ENCODE measurements at places on chromosomes 1 and 21. TPM values are rescaled to one million over a fixed set of nuclear protein-coding genes. Genes with fewer than 3 reads are reported as not detected.

DNA sequence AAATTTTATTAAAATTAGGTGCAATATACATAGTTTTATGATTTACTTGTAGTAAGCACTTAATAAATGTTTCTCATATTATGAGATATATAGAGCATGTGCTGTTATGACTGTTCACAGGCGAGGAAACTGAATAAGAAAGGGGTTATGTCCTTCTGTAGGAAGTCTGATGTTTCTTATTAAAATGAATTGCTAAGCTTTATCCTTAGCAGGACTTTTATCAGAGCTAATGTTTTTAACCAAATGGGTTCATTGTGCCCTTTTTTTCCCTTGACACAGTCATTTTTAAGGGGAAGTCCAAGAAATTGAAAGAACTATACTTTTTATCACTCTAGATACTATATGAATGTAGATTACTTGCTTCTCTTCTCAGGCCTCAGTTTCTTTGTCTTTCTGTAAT, 285.2 kb downstream of the PTPRC start:
- DNase-seq = no peak

- DNase-seq = no peak
Observed at GRCh38 chr1:192151176-192151575, 7.1 kb upstream of the RGS18 start.

The DPT gene
- total RNA-seq = 14.4 TPM

The SELENBP1 gene
- total RNA-seq = 36.2 TPM

The FALEC gene
- not detected for total RNA-seq

- DNase-seq = no peak
Observed at GRCh38 chr1:201488830-201489589, 17.9 kb downstream of the CSRP1 start.

The UBXN11 gene
- total RNA-seq = 7.5 TPM

DNA sequence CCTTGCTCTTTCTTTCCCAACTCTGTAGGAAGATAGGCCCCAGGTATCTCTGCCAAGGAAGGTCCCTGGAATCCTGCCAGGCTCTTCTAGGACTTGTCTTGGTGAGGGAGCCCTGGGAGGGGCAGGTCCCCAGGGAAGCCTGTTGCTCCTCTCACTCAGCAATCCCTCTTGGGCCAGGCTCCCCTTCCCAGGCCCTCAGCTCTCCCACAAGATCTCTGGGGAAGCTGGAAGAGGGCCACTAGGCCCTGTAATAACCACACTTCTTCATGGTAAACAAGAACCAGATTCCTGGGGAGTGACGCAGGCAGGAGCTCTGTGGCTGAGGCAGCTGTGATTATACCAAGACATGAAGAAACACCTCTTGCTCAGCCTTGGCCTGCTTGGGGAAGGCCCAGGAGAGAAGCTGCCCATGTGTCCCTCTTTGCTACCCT, 9.9 kb upstream of the MAPKAPK2 start:
- no peak for DNase-seq

- DNase-seq = no peak
Observed at GRCh38 chr1:162094271-162094670, 24.8 kb downstream of the NOS1AP start.

- DNase-seq = no peak
Observed at GRCh38 chr1:183121609-183122008, 64.5 kb upstream of the LAMC2 start.

- DNase-seq = no peak
Observed at GRCh38 chr1:247561711-247562110, 12.8 kb downstream of the GCSAML start.

DNA sequence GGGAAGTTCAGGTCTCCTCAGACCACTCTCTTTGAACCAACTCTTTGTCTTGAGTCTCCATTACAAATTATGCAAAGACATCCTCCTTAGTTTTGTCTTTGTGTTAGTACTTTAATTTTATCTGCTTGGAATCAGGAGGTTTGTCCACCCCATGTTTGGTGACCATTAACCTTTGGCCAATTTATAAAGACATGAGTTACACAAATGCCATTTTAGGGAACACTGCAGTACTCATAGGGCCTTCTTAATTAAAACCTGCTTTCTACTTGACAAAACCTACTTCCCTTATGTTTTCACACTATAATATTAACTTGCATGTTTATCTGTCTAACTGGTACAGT, 7.9 kb upstream of the CDC73 start:
- no peak for DNase-seq

- no peak for DNase-seq
Observed at GRCh38 chr1:184685116-184685515, 69.5 kb downstream of the EDEM3 start.

GRCh38 chr1:21573971-21574465, 64.8 kb downstream of the ALPL start:
- peak; percentile 71 for DNase-seq

DNA sequence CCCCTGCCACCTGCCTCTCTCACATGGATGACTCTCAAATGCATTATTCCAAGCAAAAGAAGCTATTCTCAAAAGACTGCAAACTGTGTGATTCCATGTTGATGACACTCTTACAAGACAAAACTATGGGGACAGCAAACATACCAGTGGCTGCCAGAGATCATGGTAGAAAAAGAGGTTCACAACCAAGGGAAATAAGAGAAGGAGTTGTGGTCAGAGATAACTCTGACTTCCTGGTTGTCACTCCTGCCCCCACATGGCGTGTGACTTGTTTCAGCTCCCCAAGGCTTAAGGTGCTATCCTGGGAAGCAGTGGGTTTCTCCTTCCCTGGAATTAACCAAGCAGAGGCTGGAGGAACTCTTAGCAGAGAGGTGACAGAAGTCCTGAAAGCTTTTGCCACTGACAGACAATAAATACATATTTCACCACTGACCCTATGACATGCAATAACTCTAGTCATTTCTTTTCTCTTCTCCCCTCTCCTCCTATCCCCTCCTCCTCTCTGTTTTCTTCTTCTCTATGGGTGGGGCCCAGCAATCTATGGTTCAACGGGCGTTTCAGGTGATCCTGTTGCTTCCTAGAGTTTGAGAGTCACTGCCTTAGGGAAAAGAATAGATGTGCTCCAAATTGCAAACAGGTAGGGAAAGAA, 185.1 kb downstream of the FCRL5 start:
- DNase-seq = no peak

DNA sequence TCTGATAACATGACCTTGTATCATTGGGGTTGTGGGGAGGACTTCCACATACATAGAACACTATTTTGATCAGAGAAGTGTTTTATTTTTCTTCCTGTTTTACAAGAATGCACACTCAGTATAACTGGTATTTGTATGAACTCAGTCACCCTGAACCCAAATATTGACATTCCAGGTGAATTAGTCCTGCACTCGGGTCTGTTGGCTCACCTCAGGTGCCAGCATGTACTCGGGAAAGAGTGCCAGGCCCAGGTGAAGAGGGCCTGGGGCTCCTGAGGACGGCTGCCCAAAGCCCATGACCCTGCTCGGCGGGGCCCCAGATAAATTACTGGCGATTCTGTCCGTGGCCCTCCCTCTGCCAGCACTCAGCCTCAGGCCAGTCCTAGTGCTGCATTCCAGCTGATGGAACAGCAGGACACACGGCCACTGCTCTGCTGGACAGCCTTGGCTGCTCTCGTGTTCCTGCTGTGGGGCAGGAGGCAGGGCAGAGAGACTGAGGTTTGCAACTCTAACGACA, 75.4 kb upstream of the TMPRSS2 start:
- no peak for DNase-seq
